ENCODE measurements at places on chromosomes 6 and 20. TPM values are rescaled to one million over a fixed set of nuclear protein-coding genes. Genes with fewer than 3 reads are reported as not detected.

Gene DCDC2
- not detected for total RNA-seq

Gene RNF182
- total RNA-seq: not detected

Gene KCNK16
- total RNA-seq: not detected

Gene MUC22
- not detected for total RNA-seq

Gene CD40
- 6.3 TPM for total RNA-seq

Gene SHLD1
- total RNA-seq: 10.1 TPM

Gene EDN1
- 0.15 TPM for total RNA-seq

Gene VGLL2
- total RNA-seq: not detected

Gene LGSN
- total RNA-seq: not detected

Gene MCCD1
- not detected for total RNA-seq

Gene SAPCD1
- 10.5 TPM for total RNA-seq

Gene RAET1E
- total RNA-seq: not detected

Gene BNIP5
- not detected for total RNA-seq

Gene TRIM39
- 14.5 TPM for total RNA-seq

Gene TFAP2B
- not detected for total RNA-seq

Gene GFOD1
- total RNA-seq: 4.2 TPM

Gene PRDM13
- total RNA-seq: not detected
